ENCODE measurements at places on chromosomes 3 and 15. TPM values are rescaled to one million over a fixed set of nuclear protein-coding genes. Genes with fewer than 3 reads are reported as not detected.

DNA sequence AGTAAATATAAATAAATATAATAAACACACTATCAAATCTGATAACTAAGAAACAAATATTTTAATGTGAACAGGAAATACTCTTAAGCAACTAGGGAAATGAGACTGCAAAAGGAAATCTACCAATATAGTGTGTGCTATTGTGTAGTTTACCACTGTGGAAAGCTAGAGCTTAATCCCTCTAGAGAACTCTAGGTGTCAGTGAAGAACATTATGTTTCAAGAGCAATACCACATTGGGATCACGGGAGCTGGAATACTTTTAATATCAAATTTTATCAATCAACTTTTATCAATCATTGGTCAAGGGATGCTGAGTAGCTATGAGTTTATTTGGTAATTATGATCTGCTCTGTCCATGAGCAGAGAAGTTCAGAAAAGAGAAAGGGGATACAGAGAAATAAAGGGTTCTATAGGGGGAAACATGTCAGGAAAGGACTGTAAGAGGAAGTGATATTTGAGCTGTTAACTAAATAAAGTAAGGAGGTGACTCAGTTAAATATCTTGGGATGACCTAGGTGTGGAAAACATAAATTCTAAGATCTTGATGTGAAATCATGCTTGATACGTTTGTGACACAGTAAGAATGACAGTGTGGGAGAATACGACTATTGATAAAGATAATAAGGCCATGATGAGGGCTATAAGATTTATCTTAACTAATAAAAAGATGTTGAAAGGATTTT is 762.2 kb upstream of the ALCAM start:
- DNase-seq: no peak

DNA sequence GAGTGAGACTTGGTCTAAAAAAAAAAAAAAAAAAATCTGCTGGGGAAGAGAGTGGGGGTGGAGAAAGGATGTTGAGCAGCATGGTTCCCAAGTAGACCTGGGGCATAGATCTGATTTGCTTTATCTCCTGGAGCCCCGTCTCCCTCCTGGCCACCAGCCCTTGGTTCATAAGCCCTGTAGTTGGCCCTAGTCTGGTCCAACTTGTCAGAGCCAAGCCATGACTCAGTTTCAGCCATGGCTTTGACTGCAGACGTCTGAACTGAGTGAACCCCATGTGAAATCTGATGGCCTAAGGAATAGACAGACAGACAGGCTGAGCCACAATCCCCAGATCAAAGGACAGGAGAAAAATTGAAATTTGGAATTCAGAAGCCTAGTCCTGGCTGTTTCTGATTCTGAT is 2.0 kb upstream of the CILP start:
- DNase-seq: no peak

DNA sequence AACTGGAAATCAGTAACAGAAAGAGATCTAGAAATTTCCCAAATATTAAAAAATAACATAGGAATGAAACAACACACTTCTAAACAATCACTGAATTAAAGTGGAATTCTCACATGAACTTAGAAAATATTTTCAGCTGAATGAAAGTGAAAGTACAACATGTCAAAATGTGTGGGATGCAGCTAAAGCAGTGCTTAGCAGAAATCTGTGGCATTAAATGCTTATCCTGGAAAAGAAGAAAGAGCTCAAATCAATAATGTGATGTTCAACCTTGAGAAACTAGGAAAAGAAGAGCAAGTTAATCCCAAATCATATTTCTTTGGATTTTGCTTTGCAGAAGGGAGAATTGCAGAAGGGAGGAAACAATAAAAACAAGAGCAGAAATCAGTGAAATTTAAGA is 98.2 kb upstream of the NR2E3 start:
- no peak for DNase-seq

DNA sequence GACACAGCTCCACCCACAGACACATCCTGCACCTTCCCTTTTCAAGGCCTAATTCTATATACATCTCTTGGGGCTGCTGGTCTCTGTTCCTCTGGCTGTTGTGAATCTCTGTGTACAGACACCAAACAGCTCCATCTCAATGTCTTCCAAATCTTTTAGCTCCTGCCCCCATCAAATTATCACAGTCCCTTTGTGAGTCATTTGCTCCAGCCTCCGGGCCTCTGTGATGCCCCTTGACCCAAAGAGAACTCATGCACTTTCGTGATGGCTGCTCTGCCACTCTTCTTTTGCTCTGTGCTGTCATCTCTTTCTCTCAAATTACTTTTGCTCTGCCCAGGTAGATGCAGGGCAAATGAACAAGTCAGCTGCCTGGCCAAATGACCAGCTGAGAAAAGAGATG is 369.0 kb upstream of the CDIN1 start:
- DNase-seq: no peak

DNA sequence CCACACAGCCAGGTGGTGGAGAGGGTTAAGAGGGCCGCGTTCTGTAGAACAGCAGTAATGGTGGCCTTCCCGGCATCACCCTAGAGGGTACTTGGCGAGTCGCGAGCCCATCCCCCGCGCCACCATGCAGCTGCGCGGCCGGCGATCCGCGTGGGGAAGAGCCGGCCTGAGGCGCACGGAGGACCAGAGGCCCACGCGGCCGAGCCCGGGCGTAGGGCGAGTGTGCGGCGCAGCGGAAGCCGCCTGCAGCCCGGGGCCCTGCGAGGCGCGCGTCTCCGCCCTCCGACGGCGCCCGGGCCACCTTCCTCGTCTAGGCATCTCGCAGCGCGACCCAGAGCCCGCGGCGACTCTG is 423 bp downstream of the TKT start:
- DNase-seq: no peak

GRCh38 chr3:129747136-129747535 is 140.7 kb upstream of the PLXND1 start:
- no peak for DNase-seq

DNA sequence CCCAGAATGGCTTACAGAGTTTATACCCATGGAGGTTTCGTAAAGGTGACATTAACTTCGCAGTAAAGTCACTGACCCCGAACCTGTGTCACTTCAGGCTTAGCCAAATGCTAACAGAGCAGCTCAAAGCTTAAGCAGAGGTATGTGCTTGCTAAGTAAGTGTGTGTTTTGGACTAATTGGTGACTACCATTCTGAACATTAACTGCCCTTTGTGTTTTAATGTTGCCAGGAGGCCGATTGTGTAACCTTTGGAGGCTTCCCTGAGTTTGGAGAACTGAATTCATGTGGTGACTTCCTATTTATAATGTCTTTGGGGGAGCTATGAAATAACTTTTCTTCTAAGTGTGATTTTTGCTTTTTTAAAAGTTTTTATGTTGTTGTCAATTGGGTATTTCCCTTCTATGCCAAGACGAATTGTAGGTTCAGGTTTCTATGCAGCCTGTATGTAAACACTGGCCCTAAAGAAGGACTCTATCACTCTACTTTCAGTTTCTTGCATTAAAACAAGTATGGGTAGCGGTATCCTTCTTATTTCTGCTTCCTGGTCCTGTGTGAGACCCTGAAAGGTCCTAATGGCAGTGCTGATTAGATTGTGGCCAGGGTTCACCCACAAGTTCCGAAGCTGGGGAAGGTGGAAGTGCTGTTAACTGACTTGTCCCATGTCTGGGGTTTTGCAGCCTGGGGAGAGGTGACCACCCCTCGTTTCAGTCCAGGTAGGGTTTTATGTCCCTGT is 86.3 kb downstream of the IGF1R start:
- DNase-seq: no peak

DNA sequence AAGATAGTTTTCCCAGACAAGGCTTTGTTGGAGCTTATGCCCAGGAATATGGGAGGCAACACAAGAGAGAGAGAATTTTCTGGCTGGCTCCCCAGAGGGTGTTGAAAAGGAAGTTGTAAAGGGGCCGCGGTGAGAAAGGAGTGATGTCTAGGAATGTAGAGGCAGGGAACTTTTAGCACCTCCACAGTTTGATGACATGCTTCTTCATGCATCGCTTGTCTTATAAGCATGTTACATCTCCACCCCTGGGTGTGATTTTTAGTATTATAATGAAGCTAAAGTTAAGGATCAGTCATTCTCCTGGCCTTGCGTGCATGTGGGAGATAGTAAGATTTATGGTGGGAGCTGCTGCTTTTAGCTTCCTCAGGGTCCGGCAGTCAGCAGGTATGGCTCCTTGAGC is 32.8 kb upstream of the TF start:
- no peak for DNase-seq

GRK7 gene
- total RNA-seq: not detected

DNA sequence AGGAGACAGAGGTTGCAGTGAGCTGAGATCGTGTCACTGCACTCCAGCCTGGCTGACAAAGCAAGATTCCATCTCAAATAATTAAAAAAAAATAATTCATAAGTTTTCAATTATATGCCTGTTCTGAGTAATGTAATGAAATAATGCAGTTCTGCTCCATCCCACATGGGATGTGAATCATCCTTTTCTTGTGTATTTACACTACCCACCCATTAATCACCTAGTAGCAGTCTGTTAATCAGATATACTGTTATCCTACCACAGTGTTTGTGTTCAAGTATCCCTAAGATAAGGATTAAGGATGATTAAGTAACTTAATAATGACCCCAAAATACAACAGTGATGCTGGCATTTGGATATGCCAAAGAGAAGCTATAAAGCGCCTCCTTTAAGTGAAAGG is 38.8 kb downstream of the PIGB start:
- no peak for DNase-seq

ANKRD63 gene
- 11.4 TPM for total RNA-seq

DNA sequence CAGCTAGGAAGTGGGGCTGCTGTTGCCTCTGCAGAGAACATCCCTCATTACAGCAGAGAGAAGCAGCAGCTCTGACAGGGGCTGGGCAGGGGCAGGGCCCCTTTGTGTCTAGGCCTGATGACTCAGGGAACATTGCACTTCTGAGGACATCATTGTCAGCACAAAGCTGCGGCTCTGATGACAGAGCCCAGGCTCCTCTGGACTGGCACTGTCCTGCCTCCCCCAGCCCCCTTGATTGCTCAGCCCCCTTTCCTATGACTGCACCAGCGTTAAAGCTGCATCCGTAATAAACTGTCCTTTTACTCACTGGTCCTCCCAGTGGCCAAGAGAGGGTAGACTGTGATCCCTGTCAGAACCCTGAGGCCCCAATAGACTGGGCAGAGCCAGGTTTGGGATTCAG is 18.3 kb downstream of the TRH start:
- no peak for DNase-seq

All from SJSA1 (cell line).